Activated CD4-positive, CD25-positive, alpha-beta regulatory T cell treated with anti-CD3 and anti-CD28 coated beads, Interleukin-2, amount 50 U/mL, for 24 hours (primary cell): ENCODE measurements at places on chromosomes 7 and 10.

- no peak for ATAC-seq
Observed at GRCh38 chr10:97708976-97709946, 4.3 kb upstream of the MARVELD1 start.

DNA sequence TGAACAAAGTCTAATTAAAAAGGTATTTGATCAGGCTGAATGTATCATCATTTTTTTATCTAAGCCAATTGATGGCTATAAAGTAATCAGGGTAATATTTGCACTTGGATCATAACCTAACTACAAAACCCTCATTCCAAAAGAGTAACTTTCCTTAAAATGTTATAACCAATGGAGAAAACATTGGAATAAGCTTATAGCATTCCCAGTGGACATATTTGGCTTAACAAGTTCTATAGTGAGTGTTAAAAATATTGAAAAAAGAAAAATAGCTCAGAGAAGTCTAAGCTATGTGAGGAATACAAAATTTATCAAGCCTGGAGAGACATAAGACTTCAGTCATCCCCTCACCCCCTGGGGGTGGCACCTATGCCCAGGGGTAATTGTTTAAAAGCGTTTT is 358.8 kb downstream of the LRRTM3 start:
- ATAC-seq = no peak

DNA sequence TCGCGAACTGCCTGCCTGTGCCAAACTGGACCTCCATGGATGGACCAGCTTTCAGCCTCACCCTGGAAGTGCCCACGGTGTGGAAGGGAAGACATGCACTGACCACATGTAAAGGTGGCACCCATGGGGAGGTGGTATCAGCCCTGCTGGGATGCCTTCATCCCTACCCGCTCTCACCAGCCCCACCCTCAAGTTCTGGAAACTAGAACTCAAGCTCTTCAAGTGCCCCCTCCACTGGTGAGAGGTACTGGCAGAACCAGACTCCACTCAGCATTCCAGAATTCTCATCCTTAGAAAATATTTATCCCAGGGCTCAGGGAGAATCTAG is 5.9 kb downstream of the ZNF488 start:
- ATAC-seq = no peak

DNA sequence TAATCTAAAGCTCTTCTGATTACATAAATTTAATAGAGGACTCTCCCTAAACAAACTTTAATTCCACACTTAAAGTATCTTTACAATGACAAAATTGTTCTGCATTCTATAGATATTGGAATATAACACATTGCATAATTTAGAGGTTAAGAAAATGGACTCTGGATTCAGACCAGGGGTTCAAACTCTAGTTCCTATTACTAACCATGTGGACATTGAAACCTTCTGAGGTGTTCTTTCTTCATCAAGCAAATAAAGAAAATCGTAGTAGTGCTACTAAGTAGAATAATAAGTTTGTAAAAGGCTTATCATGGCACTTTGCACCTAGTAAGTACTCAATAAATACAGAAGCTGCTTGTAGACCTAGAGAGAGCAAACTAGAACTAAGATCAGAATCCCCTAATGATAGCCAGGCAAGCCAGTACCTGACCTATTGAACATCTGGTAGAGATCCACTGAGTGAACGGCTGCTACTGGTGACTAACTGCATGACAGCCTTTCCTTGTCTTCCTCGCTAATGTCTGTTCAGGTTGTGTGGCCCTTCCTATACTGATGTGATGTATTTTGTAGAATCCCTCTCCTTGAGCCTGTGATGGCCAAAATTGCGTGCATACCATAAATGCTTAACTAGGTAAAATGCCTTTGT is 430.3 kb downstream of the KCNMA1 start:
- no peak for ATAC-seq

- ATAC-seq = no peak
Observed at GRCh38 chr10:63260103-63260859, 127.2 kb downstream of the NRBF2 start.

GRCh38 chr10:14560791-14561765 is 213.6 kb downstream of the FAM107B start:
- no peak for ATAC-seq

GRCh38 chr7:101859411-101860106 is 42.1 kb downstream of the CUX1 start:
- no peak for ATAC-seq

- ATAC-seq = peak; percentile 55
Observed at GRCh38 chr7:134865001-134865845, 85.8 kb downstream of the CALD1 start.

GRCh38 chr10:79044036-79044632 is 24.6 kb upstream of the ZMIZ1 start:
- ATAC-seq = no peak

DNA sequence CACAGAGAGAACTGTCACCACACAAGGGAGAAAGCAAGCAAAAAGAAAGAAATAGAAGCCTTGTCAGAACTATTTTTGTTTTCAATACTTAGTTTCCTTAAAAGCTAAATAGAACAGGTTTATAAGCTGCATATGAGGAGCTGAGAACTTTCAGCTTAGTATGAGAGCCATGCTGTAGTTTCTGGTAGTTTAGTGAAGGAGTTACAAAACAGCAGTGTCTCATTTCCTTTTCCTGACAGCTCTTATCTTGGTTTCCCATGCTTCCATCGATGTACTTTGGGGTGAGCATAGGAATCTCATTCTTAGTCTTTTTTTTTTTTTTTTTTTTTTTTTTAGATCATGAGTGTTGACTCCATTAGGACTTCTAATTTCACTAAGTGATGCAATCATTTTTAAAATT is 8.6 kb upstream of the CHRM2 start:
- no peak for ATAC-seq

DNA sequence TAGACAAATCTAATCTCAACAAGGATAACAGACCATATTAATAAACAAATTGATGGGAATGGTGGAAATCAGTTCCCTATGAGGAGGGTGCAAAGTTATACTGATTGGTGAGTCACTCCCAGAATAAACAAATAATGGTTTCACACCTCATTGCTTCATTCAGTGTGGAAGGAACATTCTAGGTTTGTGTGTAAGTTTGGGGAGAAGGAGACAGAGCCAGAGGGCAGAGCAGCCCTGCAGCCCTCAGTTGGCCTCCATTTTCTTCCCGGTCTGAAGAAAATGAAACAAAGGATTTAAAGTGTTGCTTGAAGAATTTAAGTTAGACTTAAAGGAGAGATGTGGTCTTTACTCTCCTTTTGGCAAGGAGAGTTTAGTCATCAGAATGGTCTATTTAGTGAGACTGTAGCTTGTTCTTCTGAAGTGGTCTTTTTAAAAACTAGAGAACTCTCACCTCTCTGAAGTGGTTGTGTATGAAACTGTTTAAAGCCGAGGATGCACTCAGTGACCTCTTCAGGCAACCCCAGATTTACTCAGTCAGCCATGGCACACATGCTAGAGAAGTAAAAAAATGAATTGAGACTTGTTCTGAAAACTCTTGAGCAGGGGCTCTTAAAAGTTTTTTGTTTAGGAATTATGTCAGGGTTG is 27.2 kb downstream of the IKZF1 start:
- ATAC-seq = peak; percentile 84

DNA sequence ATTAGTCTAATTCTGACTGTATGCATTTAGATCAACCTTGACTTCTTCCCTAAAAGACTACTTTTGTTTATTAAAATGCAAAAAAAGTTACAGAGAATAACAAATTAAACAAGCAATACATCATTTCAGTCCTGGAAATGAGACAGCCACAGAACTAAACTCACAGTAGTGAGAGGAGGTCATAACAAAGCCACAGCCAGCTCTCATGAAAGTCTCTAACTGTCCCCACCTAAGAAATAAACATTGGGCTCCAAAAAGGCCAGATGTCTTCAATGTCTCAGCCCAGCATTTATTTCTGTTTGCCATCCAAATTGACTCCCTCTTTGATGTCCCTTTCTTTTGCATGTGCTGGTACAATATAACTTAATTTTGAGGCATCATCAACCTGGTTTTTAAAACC is 74.4 kb downstream of the NHLRC2 start:
- no peak for ATAC-seq

- ATAC-seq = no peak
Observed at GRCh38 chr7:150909200-150909995, 57.1 kb downstream of the AOC1 start.

DNA sequence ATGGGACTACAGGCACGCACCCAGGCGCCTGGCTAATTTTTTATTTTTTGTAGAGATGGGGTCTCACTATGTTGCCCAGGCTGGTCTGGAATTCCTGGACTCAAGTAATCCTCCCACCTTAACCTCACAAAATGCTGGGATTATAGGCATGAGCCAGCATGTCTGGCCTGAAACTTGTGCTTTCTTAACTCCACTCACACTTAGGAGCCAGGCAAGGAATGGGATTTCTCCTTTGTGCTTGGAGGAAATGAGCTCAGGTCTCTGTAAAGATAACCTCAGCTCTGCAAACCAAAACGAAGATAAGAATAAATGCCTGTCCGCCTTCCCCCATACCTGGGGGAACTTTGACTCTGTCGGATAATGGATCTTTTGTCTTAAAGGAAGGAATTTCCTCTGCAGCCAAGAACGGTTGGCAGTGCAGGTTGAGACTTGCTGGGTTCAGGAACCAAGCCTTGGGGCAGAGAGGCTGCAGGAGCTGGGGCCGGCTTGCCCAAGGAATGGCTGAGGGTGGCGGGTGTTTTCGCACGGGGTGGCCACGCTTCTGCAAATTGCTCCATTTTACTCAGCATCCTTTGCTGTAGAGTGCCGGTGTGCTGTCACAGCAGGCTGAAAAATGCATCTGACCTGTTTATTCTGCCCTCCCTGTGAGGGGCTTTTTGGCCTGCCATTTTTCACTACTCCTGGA is 174.2 kb downstream of the KIAA1217 start:
- no peak for ATAC-seq

DNA sequence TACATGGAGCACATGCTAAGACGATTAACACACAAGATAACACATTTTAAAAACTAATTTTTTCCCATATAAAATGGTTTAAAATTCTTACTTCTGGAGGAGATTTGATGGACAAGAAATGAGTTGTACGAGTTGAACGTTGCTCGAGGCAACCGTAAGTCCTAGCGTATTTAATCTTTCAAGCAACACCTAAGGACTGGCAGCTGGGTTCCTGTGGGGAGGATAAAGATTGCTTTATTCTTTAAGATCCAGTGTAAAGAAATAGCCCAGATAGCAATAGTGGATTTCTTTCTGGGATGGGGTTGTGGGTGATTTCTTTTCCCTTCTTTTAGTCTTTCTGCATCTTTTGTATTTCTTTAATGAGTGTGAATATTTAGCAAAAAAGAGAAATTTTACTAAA is 9.8 kb downstream of the TBXAS1 start:
- ATAC-seq = no peak

- no peak for ATAC-seq
Observed at GRCh38 chr7:103387242-103387641, 39.8 kb downstream of the PSMC2 start.

DNA sequence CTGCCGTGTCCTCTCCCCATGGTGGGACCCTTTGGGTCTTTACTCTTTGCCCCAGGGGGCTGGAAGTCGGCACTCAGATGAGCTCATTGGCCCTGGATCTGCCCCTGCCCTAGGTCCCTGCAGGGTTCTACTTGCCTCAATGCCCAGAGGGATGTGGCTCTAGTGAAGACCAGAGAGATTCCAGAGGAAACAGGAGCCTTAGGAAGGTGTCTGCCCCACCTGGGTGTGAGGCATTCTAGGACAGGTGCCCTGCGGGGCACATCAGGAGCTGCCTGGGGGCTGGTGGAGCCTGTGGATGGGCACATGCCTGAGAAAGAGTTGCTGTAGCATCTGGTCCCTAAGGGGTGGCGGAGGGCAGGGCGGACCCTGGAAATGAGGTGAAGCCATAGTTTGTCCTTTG is 128.6 kb downstream of the ADCY1 start:
- no peak for ATAC-seq

DNA sequence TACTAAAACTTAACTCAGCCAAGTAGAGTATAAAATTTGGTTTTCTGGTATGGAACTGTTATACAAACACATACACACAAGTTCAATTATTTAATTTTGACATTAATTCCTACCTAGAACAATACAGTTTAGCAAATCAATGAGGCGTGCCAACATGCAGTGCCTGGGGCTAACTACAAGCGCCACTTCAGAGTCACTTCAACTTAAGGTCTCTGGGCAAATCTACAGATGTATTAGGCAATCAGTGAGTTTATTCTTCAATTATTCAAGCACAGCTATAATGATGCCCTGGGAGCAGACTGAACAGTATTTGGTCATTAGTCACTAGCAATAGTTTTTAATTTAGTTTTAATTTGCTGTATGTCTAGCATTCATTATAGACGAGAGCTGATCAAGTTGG is 51.6 kb downstream of the HIBADH start:
- no peak for ATAC-seq
